EH (cell line): ENCODE measurements at places on chromosomes 1 and 21.
A peak's percentile ranks its signal among the peaks of the same experiment; 100 is the strongest.

DNA sequence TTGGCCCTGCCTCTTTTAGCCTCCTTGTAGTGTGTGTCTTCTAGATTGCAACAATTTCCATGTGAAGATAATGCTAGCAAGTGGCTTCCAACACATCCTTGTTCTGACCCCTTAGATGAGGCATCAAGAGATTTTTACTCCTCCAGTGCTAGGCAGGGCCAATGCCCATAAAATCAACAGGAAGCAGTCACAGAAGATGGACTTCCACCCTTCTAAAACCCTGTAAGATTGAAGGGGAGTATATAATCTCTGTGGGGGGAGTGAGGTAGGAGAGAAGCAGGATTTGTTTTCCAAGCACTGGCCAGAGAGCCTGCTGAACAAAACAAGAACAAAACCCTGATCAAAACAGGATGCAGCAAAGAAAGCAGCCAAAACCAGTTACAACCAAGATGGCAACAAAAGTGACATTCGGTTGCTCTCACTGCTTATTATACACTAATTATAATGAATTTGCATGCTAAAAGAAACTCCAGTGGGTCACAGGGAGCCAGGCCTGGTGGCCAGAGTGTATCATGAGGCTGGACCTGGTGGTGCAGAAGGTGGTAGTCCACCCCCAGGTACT lies 12.1 kb downstream of the GON4L start:
- DNase-seq = no peak

- no peak for DNase-seq
These were observed 2.0 kb downstream of the C1orf116 start for GRCh38 chr1:207030522-207031009.

- DNase-seq = no peak
These were observed 154.1 kb upstream of the ETV3 start for GRCh38 chr1:157292302-157292701.

- no peak for DNase-seq
These were observed 172.0 kb upstream of the KIAA0040 start for GRCh38 chr1:175364424-175365076.

DNA sequence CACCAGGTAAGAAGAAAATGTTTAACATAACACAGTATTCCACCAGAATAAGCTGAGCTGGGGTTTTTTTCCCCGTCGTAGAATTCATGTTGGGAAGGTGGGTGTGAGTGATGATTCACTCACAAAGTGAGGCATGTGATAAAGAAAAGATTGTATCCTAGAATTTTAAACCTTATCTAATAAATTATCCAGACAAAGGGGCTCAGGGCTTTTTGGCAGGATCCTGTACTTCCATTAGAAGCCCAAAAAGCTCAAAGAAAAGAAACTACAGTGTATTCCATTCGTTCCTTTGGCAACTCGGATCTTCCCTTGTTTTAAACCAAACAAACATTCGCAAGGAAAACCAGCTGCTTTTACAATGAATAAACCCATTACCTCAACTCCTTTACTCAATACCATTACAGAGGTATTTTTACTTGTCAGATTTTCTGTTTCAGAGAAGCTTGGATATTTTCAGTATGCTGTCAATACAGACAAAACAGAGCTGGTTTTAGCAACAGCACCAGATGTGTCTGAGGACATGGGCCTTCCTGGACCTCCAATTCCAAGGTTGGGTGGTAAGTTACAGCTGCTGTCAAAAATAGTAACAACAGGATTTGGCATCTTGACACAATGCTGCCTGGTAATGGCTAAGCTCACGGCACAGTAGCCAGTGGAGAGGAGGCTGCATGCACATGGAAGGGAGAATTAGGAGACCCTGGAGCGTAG lies 159.9 kb upstream of the RUNX1 start:
- peak; percentile 68 for DNase-seq

DNA sequence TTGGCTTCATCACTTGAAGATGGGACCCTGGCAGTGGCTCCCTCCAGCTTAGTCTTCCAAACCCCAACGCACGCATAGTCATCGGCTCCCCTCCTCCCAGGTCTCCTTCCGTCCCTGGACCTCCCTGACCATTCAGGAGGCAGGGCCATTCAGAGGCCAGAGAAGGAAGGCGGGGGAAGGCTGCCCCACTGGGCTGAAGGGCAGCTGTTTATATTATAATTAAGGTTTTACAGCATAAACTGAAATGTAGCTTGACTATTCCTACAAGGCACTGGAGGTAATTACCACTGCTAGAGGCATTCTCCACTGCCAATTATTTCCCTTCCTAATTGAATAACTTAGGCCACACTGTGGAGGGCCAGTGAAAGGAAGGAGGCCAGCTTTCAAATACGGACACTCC lies 170.6 kb upstream of the PROX1 start:
- DNase-seq = no peak

- no peak for DNase-seq
These were observed 56.2 kb downstream of the KLHDC7A start for GRCh38 chr1:18536915-18537314.

GRCh38 chr1:203117611-203118575 lies 9.6 kb upstream of the ADORA1 start:
- DNase-seq = peak; percentile 68

DNA sequence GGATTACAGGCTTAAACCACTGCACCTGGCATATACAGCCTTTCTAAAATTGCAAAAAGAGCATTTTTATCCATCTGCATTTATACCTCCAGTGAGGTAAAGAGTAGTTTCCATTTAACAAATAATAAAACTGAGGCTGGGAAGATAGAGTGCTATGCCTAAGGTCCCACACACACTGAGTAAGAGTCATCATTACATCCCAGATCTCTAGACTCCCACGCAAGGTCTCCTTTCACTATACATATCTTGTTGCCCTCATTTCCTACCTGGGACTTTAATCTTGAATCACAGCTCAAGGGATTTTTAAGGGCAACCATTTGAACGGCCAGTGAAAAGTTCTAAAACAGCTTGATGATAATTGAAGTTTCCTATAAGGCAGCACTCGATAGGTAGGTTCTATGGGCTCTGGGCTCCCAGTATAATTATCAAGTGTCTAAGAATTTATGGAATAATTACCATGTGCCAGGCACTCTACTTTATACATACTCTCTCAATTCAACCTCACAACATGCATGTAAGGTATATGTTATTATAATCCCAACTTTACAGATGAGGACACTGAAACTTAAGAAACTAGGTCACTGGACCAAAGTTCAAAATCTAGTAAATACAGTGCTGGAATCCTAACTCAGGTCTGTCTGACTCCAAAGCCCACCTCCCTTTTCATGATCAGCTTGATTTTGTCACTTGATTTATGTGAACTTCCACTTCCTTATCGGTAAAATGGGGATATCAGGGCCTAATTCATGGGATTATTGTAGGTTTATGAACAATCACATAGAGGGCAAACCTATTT lies 23.3 kb upstream of the EPS15 start:
- DNase-seq = no peak

DNA sequence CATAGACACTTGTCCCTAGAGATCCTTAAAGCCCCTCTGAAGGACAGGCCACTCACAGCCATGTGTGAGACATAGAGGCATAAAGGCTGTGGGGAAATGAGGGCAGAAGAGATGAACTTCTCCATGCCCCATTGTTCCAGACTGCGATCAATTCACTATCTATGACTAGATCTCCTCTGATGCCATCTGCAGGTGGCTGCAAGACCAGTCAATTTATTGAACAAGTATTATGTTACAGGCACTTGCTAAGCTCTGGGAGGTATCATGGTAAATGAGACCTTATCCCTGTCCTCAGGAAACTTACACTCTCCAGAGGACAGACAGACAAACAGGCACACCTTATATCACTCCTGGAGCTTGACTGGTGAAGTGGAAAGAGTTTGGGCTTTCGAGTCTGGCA lies 22.9 kb downstream of the UBIAD1 start:
- DNase-seq = no peak

GRCh38 chr1:162502928-162503327 lies 5.3 kb downstream of the UHMK1 start:
- peak; percentile 82 for DNase-seq

GRCh38 chr1:66330722-66331141 lies 203.2 kb upstream of the SGIP1 start:
- peak; percentile 61 for DNase-seq

GRCh38 chr1:188958461-188959115 lies 1519.1 kb downstream of the BRINP3 start:
- DNase-seq = no peak

- DNase-seq = peak; percentile 15
These were observed 3.2 kb downstream of the ANXA9 start for GRCh38 chr1:150985179-150985825.

- no peak for DNase-seq
These were observed 4.2 kb downstream of the IGSF8 start for GRCh38 chr1:160094291-160094625.

- DNase-seq = peak; percentile 90
These were observed 63.7 kb downstream of the MACF1 start for GRCh38 chr1:39268112-39268581.

- no peak for DNase-seq
These were observed 160.3 kb downstream of the CACNA1E start for GRCh38 chr1:181643631-181644030.

GRCh38 chr1:218165701-218166114 lies 119.4 kb upstream of the RRP15 start:
- DNase-seq = no peak

GRCh38 chr1:99728494-99729235 lies 37.8 kb downstream of the FRRS1 start:
- DNase-seq = peak; percentile 32
